ENCODE measurements at places on chromosomes 16 and 17.

GRCh38 chr16:7602291-7602950 lies 269.8 kb downstream of the RBFOX1 start:
- no peak for DNase-seq

DNA sequence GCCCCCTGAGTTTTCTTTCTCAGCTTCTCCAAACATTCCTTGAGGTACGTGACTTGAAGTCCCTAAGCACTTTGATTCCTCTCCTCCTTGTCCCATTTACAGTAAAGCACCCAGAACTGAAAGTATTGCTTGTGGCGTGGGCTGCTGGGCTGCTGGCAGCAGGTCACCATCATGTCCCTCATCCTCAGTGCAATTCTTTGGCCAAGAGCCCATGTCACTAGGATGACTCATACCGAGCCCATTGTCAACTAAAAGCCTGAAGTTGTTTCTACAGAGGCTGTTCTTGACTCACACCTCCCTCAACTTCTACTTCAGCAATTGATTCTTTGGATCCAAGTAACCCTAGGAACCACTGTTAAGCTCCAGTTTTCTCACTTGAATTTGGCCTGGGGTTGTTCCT lies 54.3 kb downstream of the KPNA2 start:
- peak; percentile 89 for DNase-seq

- DNase-seq = peak; percentile 66
Measured at GRCh38 chr17:4940555-4941318, 669 bp downstream of the RNF167 start.

DNA sequence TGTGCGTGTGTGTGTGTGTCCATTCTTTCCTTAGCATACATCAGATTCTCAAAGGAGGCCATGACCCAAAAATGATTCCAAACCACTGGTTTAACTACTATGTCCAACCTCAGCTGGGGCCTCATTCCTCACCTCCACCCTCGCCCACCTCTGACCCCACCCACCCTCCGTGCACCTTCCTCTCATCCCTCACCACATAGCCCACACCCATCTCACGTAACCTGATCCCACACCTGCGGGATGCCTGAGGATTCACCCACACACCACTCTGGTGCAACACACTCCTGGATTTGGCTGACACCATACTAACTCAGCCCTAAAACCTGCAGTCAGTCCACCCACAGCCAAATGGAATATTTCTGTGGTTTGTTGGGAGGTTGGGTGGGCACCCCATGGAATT lies 3.3 kb upstream of the CSNK2A2 start:
- no peak for DNase-seq

DNA sequence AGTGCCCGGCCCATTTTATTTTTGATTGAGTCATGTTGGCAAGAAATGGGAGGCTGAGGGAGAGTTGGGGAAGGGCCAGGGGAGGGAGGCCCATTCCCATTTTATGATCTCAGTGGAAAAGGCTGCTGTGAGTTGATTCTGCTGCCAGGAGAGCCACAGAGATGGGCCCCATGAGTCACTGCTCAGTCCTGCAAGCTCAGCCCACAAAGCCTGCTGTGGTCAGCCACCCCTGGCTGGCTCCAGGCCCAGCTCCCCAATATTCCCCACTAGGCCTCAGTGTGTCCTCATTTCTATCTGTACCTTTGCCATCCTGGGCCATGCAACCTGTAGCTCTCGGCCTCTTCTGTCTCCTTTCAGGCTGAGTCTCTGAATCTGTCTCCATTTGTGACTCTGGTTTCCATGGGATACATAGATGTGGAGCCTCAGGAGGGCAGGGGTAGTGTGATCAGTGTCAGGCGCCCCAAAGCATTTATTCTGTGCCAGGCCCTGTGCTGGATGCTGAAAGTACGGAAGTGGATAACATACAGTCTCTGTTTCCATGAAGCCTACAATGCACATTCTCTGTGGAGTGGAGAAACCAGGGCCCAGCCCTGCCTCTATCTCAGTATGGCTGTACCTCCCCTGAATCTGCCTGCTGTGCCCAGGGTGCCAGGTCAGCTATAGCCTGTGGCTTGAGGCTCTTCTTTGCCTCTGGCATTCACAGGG lies 1.9 kb upstream of the PLEKHG4 start:
- DNase-seq = peak; percentile 99

DNA sequence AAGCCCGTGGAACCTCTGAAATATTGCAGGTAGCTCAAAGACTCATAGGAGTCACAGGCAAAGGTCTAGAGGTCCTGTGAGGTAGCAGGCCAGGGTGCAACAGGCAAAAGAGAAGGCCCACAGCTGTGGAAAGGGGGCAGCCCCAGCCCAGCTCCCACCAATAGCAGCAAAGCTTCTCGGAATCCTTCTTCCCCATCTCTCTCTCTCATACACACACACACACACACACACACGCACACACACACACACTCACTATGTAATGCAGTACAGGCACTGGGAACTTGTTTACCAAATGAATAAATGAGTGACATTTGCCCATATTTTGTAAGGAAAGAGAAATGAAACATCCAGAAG lies 16.8 kb upstream of the SUPT4H1 start:
- DNase-seq = no peak

DNA sequence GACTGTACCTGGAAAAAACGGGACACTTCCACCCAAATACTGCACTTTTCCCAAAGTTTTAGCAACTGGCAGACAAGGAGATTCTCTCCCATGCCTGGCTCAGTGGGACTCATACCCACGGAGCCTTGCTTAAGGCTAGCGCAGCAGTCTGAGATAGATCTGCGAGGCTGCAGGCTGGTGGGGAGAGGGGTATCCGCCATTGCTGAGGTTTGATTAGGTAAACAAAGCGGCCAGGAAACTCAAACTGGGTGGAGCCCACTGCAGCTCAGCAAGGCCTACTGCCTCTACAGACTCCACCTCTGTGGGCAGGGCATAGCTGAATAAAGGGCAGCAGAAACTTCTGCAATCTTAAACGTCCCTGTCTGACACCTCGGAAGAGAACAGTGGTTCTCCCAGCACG lies 44.8 kb downstream of the UTP18 start:
- no peak for DNase-seq

GRCh38 chr16:1012722-1013592 lies 31.4 kb downstream of the SOX8 start:
- DNase-seq = no peak

DNA sequence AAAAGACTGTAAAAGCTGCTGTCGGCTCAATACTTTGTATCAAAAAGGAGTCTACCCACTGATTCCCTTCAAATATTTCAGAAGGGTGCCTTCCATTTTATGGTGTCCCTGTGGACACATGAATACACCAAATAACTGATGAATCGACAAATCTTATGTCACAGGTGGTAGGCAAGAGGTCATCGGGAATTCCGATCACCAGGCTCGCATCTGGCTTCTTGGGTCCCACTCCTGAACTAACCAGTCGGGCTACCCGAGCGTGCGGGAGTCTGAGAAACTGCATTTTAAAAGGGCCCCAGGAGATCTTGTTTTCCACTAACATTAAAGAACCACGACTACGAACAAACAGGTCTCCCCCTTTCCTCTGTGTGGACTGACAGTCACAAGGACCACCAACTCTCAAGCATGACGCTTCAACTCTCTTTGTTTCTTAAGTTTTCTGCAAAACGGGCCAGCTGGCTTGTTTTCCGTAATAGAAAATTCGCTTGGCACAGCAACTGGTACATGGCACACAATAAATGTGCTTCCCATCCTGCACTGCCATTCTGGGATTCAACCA lies 873 bp downstream of the PSME3IP1 start:
- DNase-seq = no peak

DNA sequence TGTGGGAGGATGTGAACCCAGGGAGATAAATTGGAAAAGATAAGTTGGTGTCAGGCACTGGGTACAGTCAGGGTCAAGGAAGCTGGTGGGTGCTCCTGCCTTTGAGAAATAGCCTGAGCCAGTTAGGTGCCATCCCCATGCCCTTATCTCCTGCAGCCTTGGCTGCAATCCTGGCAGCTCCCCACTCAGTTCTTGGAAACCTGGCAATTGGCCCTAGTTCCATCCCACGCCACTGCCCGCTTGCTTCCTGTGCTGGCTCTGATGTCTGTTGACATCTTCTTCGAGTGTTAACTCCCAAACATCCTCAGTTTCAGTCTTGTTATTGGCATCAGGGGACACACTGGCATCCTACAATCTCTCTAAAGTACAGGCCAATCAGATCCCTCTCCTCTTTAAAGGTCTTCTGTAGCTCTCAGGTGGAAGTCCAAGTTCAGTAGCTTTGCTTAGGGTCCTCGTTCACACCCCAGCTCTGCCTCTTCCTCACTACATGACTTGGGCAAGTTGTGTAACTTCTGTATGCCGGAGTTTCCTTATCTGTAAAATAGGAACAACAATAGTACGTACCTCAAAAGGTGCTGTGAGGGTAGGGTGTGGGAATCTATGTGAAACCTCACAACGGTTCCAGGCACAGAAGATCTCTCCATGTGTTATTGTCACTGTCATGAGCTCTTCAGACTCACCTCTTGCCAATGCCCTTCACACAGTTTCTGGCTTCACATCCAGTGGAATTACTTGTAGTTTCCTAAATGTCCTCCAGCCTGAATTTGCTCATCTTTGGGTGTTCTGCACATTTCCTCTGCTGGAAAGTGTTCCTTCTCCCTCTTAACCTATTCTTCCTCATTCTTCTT lies 13.5 kb upstream of the PRKAR1A start:
- no peak for DNase-seq

DNA sequence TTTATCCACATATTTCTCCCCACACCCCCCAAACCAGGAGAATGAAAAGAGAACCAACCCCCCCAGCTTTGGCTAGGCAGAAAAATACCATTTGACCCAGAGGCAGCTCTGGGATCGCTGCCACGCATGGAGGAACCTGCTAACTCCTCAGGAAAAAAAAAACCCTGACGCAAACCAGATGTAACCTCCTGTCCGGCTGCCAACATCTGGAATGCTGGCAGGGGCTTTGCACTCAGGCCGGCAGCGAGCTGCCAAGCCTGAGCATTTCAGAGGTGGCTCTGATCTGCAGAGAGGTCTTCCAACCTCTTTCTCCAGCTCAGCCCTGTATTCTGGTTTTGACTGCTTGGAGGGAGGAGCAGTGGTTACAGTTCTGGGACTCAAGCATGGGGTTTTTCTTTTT lies 8.2 kb downstream of the IGFBP4 start:
- peak; percentile 53 for DNase-seq

DNA sequence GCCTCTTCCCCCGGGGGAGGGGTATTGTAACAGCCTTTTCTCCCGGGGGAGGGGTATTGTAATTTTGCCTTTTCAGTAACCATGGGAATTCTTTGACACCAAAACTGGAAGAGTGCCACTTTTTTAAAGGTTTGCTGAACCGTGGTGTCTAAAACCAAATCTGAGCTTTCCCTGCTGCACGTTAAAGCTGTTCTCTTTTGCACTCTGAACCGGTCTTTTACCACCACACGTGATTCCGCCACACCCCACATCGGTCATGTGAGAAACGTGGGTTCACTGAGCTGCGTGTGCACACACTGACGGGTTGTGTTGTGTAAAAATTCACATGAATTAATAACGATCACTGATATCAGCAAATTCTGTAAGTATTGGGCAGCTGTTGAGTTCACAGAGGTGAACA lies 9.2 kb upstream of the ACSF3 start:
- DNase-seq = no peak

DNA sequence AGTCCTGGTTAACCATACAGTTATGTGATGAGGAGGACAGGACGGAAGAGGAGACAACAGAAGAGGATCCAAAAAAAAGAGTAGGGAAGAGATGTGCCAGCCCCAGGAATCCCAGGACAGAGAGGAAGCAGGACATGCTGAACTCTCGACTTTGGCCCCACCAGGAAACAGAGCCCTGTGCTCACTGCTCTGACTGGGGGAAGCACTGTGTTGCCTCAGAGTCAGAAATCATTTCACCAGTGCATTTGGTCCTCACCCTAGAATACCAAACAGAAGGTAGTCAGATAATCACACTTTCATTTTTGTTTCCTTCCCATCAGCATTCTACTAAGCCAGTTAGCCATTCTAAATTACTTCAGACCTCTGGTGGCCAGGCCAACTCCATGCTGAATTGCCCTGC lies 421.0 kb upstream of the CDH5 start:
- DNase-seq = no peak

DNA sequence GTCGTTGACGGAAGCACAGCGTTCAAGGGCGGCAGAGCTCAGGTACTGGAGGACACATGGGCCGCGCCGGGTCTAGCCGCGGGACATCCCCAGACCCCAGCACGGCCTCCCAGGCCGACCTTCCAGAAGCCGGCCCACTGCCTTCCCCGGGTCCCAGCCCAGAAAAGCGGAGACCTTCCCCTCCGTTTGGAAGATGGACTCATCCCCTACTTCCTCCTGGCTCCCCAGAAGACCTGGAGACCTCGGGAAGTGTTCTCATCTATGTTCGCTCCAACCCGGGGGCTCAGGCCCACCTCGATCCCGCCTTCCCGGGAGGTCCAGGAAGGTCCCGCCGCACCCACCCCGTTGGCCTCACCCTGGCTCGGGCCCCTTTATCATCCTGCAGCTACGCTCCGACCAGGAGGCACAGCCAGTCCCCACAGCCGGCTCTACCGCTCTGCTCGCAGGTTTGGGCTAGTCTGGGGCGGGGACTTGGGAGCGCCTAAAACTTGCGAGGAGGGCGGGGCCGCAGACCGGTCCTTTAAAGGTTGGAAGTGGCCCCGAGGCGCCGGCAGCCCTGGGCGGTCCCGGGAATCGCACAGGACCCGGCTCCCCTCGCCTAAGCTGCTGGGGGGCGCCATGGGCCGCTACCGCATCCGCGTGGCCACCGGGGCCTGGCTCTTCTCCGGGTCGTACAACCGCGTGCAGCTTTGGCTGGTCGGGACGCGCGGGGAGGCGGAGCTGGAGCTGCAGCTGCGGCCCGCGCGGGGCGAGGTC lies at the start of gene ALOX12:
Gene ALOX12, plus strand, starts transcription at position 550 of the 756 bp plus-strand sequence. Its CDS starts 69 bp downstream, at position 619.
- DNase-seq = no peak

All from H4 (cell line).